ENCODE measurements at places on chromosomes 4 and X.

DNA sequence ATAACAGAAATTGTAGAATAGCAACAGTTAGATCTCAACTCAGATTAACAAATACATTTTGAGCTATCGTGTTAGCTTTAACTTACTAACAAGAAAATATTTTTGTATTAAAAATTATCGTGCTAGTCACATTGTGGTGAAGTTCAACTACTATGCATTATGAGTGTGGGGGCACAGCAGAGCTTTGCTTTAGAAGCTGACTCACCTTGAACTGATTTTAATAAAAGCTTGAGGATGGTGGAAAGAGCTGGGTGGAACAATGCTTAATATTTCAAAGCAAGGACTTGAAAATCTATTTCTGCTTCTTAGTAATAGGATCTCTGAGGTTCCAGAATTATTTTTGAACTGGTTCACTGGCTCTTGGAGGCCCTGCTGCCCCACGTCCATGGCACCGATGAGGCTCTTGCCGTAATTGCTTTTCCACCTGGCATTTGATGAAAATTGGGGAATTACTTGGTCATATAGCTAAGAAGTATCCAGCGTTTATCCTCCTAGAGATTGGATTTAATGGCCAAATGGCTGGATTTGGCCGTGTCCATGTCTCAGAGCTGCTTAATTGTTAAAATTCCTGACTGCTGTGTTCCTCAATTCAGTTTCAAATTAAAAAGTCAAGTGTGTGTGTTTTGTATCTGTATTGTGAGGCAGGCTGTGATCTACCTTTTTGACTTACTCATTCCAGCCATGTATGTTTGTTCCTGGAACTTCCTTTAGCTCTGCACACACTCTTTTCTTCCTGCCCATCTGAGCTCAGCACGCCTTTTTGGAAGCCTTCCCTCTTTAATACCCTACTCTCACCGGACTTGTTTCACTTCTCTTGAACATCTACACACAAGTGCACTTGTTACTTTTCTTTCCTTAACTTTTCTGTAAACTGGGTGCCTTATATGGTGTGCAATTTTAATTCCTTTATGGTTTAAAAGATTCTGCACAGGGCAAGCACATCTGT lies 66.6 kb upstream of the LIMCH1 start:
- no peak for DNase-seq

DNA sequence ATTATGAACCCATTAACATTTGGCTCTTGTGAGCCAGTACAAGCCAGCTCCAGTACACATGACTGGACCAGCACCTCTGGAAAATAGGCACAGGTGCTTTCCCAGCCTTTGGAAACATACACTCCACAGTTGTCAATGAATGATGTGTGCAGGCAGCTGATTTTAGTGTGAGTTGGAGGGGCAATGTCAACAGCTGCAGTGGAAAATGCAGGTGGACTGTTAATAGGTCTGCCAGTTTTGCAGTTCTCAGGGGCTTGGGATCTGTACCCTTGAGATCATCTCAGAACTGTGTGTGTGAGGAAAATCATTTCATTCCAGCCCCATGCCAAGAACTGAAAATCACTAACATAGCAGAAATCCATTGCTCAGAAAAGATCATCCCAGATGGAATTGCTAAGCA lies 81.7 kb upstream of the CHRDL1 start:
- no peak for DNase-seq

- DNase-seq: no peak
Measured at GRCh38 chrX:107659768-107660167, 31.5 kb downstream of the PRPS1 start.

DNA sequence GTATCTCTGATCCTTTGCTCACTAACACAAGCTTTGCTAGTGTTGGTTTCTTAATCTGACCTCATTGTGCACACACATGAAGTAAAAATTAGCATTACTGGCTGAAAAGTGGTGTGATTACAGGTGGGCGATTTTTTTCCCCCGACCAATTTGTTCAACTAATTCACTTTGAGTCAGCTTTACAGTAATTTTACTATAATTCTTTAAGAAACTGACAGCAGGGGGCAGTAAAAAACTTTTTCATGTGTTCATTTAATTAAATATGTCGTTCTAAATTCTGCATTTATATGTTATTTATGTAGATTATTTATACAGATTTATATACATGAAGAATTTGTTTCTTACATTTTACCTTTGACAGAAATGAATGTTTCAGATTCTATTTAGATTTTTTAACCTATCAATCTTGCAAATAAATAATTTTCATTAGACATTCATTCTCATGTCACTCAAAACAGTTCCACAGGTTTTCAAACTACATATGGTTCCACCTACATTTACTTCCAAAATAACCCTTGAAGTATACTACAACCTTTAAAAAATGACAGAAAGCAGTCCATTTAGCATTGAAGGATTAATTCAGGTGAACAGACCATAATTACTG lies 17.5 kb downstream of the PALLD start:
- no peak for DNase-seq

GRCh38 chrX:43612400-43612799 lies 43.7 kb upstream of the MAOA start:
- no peak for DNase-seq

- no peak for DNase-seq
Measured at GRCh38 chr4:1381944-1382541, 24.2 kb downstream of the NKX1-1 start.

- no peak for DNase-seq
Measured at GRCh38 chr4:94947681-94948108, 189.9 kb downstream of the BMPR1B start.

- no peak for DNase-seq
Measured at GRCh38 chr4:40288566-40288965, 46.6 kb upstream of the CHRNA9 start.

- no peak for DNase-seq
Measured at GRCh38 chrX:13119386-13119785, 75.0 kb upstream of the FAM9C start.

GRCh38 chrX:81168391-81168790 lies 33.3 kb downstream of the HMGN5 start:
- DNase-seq: no peak

DNA sequence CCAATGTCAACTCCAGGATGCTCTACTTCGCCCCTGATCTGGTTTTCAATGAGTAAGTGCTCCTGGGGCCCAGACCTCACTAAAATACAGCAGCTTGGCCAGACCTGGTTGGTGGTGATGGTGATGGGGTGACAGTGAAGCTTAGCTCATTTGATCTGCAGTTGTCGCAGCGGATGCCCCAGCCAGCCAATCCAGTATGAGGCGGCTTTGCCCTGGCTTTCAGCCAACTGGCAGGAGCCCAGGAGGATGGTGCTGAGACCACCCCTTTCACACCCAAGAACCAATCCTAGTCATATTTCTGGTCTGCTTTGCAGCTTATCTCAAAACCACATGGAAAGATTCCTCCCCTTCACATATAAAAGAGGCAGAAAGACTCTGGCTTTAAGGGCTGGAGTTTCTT lies 173.8 kb downstream of the AR start:
- no peak for DNase-seq

GRCh38 chr4:8829584-8829983 lies 42.1 kb downstream of the HMX1 start:
- DNase-seq: no peak

Data from T-helper 17 cell (primary cell).